Naive thymus-derived CD8-positive, alpha-beta T cell (primary cell): ENCODE measurements at places on chromosomes 1 and 21. TPM values are rescaled to one million over a fixed set of nuclear protein-coding genes. Genes with fewer than 3 reads are reported as not detected.
A peak's percentile ranks its signal among the peaks of the same experiment; 100 is the strongest.

GRCh38 chr1:204340081-204340889 lies 19.4 kb downstream of the PLEKHA6 start:
- no peak for DNase-seq

- no peak for DNase-seq
Measured at GRCh38 chr1:229001467-229002011, 266.3 kb downstream of the RHOU start.

DNA sequence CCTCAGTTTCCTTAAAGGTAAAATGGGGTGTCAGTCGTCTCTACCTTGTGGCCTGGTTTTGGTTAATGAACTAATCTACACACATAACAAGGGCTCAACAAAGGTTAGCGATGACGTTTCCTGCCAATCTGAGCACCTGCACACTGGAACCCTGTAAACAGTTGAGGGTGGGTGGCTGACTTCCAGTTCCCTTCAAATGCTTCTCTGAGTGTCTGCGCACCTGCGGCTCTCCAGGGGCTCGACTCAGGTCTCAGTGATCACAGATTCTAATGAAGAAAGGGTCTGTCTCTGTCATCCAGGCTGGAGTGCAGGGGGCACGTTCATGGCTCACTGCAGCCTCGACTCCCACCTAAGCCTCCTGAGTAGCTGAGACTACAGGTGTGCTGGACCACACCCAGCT lies 3.3 kb upstream of the AGPAT3 start:
- no peak for DNase-seq

GRCh38 chr1:167943541-167943940 lies 6.7 kb upstream of the MPC2 start:
- no peak for DNase-seq

DNA sequence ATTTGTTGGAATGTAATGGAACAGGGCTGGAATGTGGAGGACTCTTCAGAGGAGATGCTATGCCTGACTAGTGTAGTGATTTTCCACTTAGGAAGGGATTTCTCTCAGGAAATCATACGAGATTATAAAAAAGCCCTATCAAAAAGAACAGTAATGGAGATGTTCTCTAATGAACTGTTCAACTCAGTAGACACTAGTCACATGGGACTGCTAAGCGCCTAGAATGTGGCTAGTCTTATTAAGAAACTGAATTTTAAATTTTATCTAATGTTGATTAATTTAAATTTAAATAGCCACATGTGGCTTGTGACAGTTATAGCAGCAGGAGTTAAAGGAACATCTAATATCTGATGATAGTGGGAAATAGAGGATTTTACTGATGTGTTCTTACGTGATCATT lies 94.0 kb downstream of the SLC35F3 start:
- no peak for DNase-seq

GRCh38 chr1:51733793-51734522 lies 117.1 kb downstream of the OSBPL9 start:
- DNase-seq, result no peak

GRCh38 chr21:33931799-33932390 lies 16.3 kb upstream of the ATP5PO start:
- DNase-seq, result no peak

DNA sequence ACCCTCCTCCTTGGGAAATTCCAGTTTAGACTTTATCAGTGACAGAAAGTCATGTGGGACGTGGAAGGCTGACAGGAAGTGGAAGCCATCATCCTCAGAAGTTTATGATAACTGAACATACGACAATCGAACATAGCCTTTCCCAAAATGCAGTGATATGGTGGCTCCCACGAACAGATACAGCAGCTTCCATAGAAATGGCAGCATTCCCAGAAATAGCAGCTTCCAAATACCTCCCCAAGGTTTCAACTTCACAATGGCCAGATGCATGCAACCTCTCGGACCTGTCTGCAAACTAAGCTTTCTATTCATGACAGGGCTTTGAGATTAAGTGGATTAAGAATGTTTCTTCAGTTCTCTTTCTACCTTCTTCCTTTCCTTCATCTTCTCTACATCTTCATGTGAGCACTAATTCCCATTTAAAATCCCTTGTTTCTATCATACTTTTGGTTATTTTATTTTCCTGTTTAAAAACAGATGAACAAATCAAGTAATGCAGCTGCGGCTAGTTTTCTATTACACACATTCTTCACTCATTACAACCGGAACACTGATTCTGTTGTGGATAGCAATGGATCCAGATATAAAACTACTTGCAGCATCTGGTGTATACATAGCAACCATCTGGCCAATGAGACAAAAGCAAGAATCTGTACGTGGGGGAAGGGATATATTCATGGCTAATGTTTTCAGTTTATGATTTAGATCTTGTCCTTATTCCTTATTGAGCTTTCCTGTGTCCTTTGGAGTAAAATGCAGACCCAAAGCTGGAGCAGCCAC lies 304.8 kb downstream of the BRINP3 start:
- no peak for DNase-seq

DNA sequence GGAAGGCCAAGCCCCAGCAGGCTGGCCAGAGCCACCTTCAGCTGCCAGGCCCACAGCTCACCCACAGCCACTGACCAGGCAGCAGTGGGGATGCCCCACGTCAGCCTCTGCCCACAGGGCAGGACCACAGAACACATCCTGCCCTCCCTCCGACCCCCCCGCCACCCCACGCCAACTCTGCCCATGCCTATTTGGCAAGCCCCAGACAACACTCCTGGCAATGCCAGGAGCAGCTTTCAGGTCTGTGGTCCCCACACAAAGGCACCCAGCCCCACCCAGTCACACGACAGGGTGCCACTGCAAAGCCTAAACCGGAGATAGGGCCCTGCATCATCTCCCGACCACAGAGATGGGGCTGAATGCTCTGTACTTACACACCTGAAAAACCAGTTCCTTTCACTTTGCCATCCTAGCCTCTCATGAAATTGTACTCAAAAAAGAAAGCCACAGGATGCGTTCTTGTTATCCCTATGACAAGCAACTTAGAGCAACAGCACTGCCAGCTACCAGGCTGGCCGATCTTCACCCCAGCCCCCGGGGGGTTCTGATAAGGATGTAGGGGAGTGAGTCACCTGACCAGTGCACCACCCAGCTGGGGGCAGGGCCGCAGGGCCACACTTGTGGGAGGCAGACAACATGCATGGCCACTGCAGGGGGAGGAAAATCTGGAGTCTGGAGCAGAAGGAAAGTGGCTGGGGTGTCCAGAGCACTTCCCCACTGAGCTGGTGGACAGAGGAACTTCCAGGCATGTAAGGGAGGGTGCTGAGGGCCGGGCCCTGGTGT lies 36.2 kb downstream of the UBE2G2 start:
- peak; percentile 86 for DNase-seq

DNA sequence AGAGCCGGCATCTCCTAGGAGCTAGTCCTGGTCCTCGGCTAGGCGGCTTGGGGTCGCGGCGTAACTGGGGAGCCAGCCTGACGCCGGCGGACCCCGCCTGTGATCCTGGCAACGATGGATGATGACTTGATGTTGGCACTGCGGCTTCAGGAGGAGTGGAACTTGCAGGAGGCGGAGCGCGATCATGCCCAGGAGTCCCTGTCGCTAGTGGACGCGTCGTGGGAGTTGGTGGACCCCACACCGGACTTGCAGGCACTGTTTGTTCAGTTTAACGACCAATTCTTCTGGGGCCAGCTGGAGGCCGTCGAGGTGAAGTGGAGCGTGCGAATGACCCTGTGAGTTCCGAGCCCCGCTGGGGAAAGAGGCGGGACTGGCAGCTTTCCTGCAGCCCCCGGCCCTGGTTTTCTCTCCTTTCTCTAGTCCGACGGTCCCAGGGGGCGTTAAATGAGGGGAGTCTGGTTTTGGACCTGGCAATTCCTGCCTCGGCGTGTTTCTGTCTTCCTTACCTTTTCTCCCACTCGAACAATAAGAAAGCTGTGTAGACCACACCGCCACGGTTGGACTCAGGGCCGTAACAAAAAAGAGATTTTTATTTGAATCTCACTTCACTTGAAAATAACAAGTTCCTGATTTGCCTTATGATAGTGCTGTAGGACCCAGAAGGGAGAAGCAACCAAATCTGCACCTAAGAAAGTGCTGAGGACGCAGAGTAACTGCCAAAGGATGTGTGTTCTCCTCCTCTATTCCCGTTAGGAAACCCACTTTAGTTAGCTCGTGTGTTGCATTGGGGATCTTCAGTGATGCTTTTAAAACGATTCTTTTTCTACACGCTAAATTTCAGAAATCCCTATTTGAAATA lies at the start of gene SPRTN:
SPRTN (plus strand) TSS at position 24 of the 859 bp plus-strand sequence; CDS start at position 115, 91 bp downstream.
- DNase-seq, result no peak

GPR37L1 gene
- not detected for total RNA-seq

CD244 gene
- total RNA-seq, result 0.66 TPM

OR2M2 gene
- not detected for total RNA-seq

CHIA gene
- not detected for total RNA-seq

NBPF4 gene
- total RNA-seq, result not detected

LCE1D gene
- total RNA-seq, result not detected

LMOD1 gene
- total RNA-seq, result not detected
